ENCODE measurements at places on chromosomes 11 and 22. TPM values are rescaled to one million over a fixed set of nuclear protein-coding genes. Genes with fewer than 3 reads are reported as not detected.

DNA sequence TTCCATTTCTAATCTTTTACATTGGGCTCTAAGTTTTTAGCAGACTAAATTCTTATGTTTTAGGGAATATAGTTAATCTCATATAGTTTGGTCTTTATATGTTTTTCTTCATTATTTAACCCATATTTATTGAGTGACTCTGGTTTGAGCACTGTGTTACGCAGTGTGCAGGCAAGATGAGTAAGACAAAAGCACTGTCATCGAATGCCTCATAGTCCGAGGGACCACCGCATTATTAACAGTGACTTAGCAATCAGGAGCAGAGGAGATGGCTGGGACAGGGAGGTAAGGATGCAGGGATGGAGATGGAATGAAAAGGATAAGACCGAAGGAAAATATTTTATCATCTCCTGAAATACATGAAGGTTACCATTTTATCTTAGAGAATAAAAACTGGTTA lies 65.2 kb upstream of the CTSC start:
- no peak for DNase-seq
- no peaks in the 10 kb centered on the region for H3K36me3 ChIP-seq
- H3K4me1 ChIP-seq, result peaks cover 9% of the 10 kb centered on the region

- H3K4me1 ChIP-seq, result no peaks in the 10 kb centered on the region
- H3K4me3 ChIP-seq, result no peak overlapping the region
- H3K36me3 ChIP-seq, result no peaks in the 10 kb centered on the region
- DNase-seq, result no peak
These were observed 26.1 kb downstream of the GLYATL1 start for GRCh38 chr11:58965246-58965985.

GRCh38 chr11:37712251-37712650 lies 1114.2 kb upstream of the RAG2 start:
- no peaks in the 10 kb centered on the region for H3K27me3 ChIP-seq
- H3K4me3 ChIP-seq, result no peak overlapping the region
- no peaks in the 10 kb centered on the region for H3K36me3 ChIP-seq
- no peak overlapping the region for H3K27ac ChIP-seq
- DNase-seq, result no peak

DNA sequence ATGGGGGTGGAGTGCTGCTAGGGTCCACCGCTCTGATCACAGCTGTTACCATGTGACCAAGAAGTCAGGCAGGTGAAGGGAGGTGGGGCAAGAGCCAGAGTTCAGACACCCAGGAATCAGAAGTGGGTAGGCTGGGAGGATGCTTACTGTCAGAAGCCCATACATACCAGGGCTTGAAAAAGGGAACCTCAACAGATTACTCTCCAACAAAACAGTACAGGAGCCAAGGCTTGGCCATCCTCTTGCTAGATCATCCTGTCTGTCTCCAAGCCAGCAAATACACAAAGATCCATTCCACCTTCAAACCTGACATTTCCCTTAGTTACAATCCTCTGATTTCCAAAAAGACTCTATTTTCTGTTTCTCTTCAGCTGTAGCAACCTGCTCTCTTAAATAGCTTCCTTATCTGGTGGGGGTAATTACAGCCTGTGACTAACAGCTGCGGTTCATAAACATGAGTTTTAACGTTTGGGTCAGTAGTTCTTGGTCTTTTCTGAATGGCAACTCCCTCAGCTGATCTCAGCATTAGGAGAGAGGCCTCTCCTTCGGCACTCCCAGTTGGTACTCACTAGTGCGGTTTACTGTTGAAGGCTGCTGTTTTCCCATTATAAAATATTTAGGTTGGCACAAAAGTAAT lies 31.1 kb upstream of the WT1 start:
- no peaks in the 10 kb centered on the region for H3K4me1 ChIP-seq
- H3K27ac ChIP-seq, result no peak overlapping the region
- no peaks in the 10 kb centered on the region for H3K36me3 ChIP-seq
- H3K4me3 ChIP-seq, result no peak overlapping the region
- no peak for DNase-seq

GRCh38 chr11:86969258-86969657 lies 14.1 kb upstream of the FZD4 start:
- H3K4me3 ChIP-seq, result no peak overlapping the region
- H3K27ac ChIP-seq, result no peak overlapping the region
- no peak for DNase-seq
- H3K27me3 ChIP-seq, result no peaks in the 10 kb centered on the region
- H3K36me3 ChIP-seq, result no peaks in the 10 kb centered on the region

DNA sequence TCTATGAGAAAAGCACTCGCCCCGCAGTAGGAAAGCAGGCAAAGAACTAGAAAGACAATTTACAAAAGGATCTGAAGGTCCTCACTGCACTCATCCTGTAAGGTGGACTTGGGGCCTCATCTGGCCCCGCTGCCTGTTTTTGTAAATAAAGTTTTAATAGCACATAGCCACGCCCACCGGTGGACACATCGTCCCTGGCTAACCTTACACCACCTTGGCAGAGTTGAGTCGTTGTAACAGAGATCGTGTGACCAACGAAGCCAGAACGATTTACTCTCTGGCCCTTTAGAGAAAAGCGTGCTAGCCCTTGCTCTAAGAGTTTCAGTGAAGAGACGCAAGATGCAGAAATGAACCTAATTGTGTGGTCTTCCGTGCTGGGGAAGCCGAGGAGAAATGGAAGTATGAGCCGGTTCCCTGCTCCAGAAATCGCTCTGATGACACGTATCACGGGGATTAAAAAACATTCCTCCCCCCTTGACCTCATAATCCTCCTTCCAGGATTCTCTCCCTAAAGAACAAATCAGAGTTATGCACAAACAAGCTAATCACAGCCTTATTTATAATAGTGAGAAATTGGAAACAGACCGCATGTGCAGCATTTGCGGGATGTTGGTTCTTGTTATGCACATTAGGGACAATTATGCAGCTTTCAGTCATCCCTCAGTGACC lies 80.1 kb downstream of the CDKN1C start:
- no peaks in the 10 kb centered on the region for H3K27me3 ChIP-seq

GRCh38 chr11:82043316-82043715 lies 690.3 kb downstream of the FAM181B start:
- H3K36me3 ChIP-seq, result no peaks in the 10 kb centered on the region
- no peak overlapping the region for H3K4me3 ChIP-seq
- no peaks in the 10 kb centered on the region for H3K27me3 ChIP-seq

DNA sequence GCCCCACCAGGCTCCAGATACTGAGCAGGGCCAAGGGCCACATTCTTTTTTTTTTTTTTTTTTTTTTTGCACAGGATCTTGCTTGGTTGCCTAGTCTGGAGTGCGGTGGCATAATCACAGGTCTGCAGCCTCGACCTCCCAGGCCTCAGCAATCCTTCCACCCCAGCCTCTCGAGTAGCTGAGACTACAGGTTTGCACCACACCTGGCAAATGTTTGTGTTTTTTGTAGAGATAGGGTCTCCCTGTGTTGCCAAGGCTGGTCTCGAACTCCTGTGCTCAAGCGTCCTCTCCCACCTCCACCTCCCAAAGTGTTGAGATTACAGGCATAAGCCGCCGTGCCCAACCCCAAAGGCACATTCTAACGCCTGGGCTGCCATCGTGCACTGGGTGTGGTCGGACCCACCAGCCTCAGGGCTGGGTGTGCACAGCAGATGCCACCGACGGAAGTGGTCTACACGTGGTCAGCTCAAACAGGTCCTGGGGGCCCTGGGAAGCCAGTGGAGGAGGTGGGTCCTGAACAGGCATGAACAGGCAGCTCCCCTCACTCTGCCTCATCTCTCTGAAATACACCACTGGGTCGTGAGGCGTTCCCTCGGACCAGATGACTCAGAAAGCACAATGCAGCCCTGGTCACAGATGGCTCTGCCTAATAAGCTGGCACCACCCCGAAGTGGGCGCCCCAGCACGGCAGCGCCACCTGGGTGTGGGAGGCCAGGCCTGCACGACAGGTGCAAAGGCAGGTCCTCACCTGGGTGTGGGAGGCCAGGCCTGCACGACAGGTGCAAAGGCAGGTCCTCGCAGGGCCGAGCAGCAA lies 5.1 kb upstream of the B4GALNT4 start:
- DNase-seq, result peak; percentile 42
- no peaks in the 10 kb centered on the region for H3K36me3 ChIP-seq
- H3K27me3 ChIP-seq, result peaks cover 20% of the 10 kb centered on the region

DNA sequence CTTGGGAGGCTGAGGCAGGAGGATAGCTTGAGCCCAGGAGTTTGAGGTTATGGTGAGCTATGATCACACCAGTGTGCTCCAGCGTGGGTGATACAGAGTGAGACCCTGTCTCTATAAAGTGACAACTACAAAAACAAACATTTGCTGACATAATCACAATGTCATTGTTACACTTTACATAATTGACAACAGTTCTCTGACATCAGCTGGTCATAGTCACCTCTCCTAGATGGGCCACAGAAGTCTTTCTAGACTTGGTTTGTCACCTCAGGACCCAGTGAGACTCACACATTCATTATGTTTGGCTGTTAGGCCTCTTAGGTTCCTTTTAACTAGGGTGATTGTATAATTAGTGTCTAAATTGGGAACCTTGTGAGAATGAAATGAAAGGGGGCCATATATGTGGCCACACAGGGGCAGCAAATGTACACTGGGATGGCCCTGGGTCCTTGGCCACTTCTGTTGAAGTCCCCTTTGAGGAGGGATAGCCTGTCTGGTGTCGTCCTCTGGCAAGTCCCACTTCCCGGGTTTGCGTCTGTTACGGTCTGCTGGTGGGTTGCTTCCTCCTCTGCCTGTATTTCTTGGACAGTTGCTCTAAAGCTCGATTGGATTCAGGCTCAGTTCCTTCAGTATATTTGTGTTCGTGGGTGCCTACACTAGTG lies 5.8 kb upstream of the PPIL2 start:
- H3K27ac ChIP-seq, result no peak overlapping the region
- DNase-seq, result no peak
- peaks cover 8% of the 10 kb centered on the region for H3K4me1 ChIP-seq
- no peaks in the 10 kb centered on the region for H3K36me3 ChIP-seq
- H3K4me3 ChIP-seq, result no peak overlapping the region

- H3K36me3 ChIP-seq, result peaks cover 6% of the 10 kb centered on the region
- H3K27ac ChIP-seq, result no peak overlapping the region
- no peak for DNase-seq
- peaks cover 44% of the 10 kb centered on the region for H3K4me1 ChIP-seq
These were observed 1.3 kb downstream of the HPS5 start for GRCh38 chr11:18320617-18321016.

GRCh38 chr22:40396882-40397281 lies 26.5 kb downstream of the SGSM3 start:
- H3K27ac ChIP-seq, result peak overlapping the region; percentile 65
- peaks cover 12% of the 10 kb centered on the region for H3K4me1 ChIP-seq
- no peaks in the 10 kb centered on the region for H3K27me3 ChIP-seq
- H3K36me3 ChIP-seq, result peaks cover 13% of the 10 kb centered on the region
- peak; percentile 88 for DNase-seq

DNA sequence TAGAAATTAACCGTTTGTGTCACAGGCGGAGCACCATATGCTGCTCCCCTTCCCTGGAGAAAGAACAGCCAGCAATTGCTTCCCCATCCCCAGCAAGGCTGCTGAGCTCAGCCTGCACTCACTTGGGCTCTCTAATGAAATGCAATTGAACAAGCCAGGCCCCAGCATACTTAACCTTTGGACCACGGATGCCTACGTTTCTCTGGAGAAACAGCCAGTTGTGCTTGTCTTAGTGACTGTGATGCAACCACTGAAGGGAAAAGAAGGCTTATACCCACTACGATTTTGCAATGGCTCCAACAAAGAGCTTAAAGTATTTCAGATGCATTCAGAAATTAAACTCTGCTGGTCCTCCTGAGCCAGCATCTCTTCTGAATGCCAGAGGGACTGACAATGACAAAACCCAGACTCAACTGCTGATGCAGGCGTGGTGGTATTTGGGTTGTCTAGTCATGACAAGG lies 51.3 kb upstream of the SESN3 start:
- peak; percentile 28 for DNase-seq
- H3K27ac ChIP-seq, result no peak overlapping the region
- no peaks in the 10 kb centered on the region for H3K4me1 ChIP-seq
- H3K27me3 ChIP-seq, result no peaks in the 10 kb centered on the region

DNA sequence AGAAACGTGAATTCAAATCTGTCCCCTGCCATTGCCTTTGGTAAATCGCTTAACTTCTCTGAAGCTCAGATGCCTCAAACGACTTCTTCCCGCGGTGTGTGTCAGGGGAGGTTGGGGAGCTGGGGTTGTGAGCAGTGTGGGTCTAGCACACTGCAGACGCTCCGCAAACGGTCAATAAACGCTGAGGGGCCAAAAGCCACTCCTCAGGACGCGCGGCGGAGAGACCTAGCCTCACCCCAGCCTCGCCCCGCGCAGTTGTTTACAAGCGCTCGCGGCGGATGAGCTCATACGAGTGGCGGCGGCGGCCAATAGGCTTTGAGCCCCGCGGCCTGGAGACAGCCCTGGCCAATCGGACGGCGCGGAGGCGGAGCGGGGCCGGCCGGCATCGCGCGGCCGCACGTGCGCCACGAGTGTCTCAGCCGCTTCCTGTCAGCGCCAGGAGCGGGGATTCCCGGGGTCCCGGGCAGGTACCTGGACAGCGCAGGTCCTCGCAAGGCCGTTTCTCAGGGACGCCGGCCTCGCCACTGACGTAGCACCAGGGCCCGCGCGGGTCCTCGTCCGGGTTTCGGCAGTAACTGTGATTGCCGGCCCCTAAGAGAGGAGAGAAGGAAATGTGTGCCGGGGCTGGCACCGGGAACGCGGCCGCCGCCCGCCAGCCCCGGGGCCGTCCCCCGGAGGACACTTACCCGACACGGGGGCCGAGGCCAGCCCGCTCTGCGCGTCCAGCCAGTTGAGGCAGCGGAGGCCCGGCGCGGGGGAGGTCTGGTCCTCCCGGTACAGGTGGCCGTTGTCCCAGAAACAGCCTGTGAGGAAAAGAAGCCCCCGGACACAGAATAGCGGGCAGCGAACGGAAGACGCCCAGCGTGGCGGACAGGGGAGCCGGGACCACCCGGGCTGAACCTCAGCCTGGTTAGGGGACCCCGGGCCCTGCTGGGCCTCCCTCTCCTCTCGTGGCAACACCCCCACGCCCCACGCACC lies 1.5 kb downstream of the PIK3IP1 start:
- H3K27me3 ChIP-seq, result no peaks in the 10 kb centered on the region
- H3K4me1 ChIP-seq, result peaks cover 74% of the 10 kb centered on the region
- H3K36me3 ChIP-seq, result no peaks in the 10 kb centered on the region
- peak; percentile 99 for DNase-seq

Gene PIH1D2
- 7.3 TPM for total RNA-seq

Gene IGSF9B
- 11.4 TPM for total RNA-seq

Gene LINC01488
- not detected for total RNA-seq

Gene ANAPC15
- total RNA-seq, result 39.1 TPM

Gene MRPL23
- total RNA-seq, result 79.7 TPM

Gene ZNF280B
- total RNA-seq, result not detected

Gene ACRV1
- total RNA-seq, result not detected

Gene ST3GAL4
- 21.2 TPM for total RNA-seq

Gene VPS11
- 37.7 TPM for total RNA-seq

Gene SYT8
- total RNA-seq, result 20.1 TPM

Gene LGR4
- 7.8 TPM for total RNA-seq

Gene EHF
- total RNA-seq, result 99.5 TPM

Gene LRRC74B
- total RNA-seq, result 4.6 TPM

Data from upper lobe of left lung (tissue), 6 donors.